Effector CD8-positive, alpha-beta T cell (primary cell): ENCODE measurements at places on chromosomes 11 and 22.

- DNase-seq: no peak
Observed at GRCh38 chr11:44377914-44378321, 68.0 kb upstream of the ALX4 start.

GRCh38 chr11:83508804-83509203 is 222.6 kb upstream of the CCDC90B start:
- DNase-seq: no peak

DNA sequence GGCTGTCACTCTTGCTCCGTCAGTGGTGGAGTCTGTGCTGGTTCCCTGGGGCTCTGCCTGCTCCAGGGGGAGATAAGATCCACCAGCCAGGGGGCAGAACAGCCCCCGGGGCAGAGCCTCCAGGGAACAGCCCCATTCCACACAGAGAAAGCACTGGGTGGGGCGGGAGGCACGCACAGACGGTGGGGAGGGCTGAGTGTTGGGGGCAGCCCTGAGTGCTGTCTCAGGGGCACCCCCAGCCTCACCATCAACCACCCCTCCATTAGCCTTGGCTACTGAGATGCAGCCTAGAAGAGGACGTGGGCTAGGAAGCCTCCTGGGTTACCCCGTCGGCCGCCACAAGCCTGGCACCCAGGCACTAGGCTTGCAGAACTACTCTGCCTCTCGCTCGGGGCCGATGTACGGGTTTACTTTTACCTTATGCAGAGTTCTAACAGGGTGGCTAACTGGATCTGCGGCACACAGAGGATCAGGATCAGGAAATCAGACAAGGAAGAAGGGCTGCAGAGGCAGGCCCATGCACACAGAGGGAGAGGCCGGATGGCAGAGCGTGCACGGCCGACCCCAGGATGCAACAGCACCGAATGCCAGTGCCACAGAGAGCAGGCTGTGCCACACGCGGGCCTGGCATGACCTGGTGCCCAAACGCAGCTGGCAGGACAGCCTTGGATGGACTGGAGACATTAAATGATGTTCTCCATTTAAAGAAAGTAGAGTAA is 140.5 kb downstream of the CTTN start:
- DNase-seq: no peak

DNA sequence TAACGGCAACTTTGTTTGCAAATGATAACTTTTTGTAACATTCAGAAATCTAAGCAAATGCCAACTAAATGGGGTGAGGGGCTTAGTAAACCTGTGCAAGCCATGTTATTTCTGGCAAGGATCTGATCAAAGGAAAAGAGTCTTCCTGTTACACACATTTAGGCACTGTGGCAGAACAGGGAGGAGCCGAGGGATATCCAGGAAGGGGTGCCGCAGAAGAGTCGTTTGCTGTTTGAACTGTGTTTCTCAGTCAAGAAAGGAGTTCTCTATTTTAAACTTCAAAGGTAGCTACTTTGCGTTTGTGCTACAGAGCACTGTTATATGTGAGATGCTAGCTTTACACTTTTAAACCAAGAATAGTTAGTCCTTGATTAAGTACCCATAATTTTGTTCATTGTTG is 175.5 kb downstream of the ETS1 start:
- DNase-seq: no peak
